Activated T-cell treated with anti-CD3 and anti-CD28 coated beads for 4 hours (primary cell): ENCODE measurements at places on chromosomes 13 and 19.

DNA sequence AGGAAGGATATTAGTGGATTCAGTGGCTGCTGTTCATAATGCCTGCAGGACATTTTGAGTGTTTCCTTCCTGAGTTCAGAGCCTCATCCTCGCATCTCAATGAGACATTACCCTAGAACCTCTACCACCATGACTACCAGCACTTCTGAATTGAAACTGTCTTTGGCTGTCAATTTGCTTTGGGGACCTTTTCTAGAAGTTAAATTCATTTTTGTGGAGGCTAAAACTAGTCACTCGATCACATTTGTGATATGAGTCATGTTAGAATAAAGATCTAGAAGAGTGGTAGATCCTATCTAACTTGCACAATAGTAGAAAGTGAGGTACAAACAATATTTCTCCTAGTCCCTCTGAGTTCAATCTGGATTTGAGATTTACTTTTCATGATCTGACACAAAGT is 124.9 kb downstream of the KCNRG start:
- no peak for DNase-seq

DNA sequence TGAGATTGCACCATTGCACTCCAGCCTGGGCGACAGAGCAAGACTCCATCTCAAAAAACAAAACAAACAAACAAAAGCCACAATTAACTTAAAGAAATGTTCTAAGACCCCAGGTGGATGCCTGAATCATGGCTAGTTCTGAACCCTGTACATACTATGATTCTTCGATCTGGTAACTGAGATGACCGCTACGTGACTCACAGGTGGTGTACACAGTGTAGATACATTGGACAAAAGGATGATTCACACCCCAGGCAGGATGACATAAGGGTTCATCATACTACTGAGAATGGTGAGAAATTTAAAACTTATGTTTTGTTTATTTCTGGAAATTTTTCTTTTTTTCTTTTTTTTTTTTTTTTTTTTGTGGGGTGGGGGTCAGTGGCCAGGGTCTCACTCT is 6.5 kb downstream of the ZNF426 start:
- no peak for DNase-seq

- no peak for DNase-seq
Observed at GRCh38 chr19:17114414-17114831, 38.8 kb downstream of the MYO9B start.

- DNase-seq: no peak
Observed at GRCh38 chr13:100597253-100597652, 8.7 kb upstream of the GGACT start.

DNA sequence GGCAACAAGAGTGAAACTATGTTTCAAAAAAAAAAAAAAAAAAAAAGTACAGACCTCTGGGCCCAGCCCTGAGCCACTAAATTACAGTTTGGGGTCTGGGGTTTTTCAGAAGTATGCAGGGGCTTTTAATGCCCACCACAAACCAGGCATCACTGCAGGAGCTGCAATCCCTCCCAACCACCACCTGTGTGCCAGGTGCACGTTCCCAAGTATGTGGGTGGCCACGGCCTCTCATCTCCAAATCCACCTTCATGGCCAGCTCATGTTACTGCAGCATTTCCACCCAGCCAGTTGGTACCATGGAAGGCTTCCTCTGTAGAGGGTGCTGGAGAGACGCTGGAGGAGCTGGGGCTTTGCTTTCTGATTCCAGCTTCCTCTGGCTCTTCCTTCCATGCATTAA is 26.5 kb downstream of the CEP89 start:
- no peak for DNase-seq

DNA sequence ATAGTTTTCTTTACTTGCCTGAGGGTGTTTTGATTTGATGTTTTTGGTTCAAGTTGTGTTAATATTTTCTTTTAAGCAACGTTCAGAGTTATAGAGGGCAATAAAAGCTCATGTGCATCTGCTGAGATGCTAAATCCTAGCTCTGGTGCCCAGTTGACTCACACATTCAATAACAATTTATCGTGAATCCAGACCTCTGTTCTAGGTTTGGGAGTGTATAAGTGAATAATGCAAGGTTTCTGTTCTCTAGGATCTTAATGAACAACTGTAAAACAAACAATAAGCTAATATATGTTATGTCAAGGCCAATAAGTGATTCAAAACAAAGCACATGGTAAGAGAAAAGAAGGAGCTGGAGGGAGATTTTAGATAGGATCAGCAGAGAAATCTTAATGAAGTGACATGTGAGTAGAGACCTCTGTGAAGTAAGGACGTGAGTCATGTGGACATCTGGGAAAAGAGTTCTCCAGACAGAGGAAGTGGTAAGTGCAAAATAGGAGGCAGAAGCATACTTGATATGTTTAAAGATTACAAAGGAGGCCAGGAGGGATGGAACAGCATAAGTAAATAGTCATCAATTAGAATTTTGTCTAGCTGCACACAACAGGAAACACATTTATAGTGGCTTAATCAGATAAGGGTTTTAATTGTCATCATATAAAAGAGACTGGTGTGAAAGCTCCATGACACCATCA is 278.5 kb upstream of the HTR2A start:
- DNase-seq: no peak

GRCh38 chr19:5951338-5951861 is 26.5 kb downstream of the RANBP3 start:
- no peak for DNase-seq

DNA sequence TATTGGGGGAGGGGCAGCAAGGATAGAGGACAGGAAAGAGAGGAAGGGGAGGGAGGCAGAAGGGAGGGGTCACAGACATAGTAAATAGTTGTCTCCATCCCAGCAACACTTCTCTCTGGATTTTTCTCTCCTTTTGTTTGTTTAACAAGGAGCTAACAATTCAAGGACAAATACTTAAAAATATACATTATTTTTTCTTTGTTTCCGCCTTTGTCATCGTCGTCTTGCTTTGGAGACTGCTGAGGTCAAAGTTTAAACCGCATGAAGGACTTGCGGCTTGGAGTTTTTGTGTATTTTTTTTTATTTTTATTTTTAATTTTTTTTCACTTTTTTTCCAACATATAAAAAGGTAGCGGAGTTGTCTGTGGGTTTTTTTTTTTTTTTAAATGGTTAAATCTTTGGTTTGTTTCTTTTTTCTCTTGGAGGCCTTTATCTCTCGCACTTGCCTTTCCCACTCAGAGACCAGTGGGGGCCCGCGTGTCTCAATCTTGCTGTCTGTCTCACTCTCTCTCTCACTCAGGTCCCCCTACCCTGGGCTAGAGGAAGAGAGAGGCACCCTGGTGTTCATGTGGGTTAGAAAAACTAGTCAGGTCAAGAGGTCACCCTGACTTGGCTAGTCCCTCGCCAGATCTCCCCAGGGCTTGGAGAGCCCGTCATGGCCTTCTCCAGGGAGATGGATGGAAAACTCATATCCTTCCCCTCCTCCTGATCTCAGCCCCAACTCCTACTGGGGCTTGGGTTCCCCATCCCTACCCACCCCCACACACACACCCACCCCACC is 11.0 kb downstream of the ZNF574 start:
- no peak for DNase-seq

GRCh38 chr13:43298816-43299215 is 275.4 kb downstream of the DNAJC15 start:
- no peak for DNase-seq

- DNase-seq: peak; percentile 94
Observed at GRCh38 chr19:55503502-55504251, 15.4 kb downstream of the SSC5D start.

- DNase-seq: peak; percentile 77
Observed at GRCh38 chr13:41465241-41465847, 8.0 kb downstream of the RGCC start.

DNA sequence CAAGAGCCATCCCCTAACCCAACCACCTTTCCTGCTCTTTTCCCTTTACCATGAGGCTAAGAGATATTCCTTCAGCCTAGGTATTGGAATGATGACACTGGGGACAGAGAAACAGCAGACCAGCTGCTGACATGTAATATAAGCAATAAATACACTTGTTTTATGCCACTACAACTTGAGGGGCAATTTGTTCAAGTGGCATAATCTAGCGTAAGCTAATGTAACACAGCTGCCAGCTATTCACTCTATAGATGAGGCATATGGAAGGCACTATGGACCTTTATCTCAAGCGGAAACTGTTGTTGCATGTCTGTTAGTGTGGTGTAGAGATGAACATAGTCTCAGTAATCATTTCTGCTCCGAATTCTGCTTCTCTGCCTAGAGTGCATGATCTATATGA is 111.1 kb downstream of the STARD13 start:
- no peak for DNase-seq

DNA sequence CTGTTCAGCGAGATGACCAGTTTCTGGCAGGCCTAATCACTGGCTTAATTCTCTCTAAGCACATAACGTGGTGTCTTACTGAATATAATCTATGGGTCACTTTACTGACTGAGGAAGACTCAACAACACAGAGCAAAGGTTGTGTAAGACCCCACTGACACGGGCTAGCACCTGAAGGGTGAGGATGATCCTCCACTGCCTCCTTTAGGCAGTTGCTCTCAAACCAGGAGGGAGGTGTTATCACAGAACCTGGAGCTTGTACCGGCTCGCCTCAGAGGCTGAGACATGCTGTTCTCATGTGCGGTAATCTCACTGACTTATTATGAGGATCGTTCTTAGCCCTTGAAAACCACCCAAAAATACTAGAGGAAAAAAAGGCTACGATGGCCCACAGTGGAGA is 28.3 kb downstream of the RCBTB2 start:
- DNase-seq: no peak

- no peak for DNase-seq
Observed at GRCh38 chr13:98171900-98172589, 5.0 kb downstream of the RNF113B start.

- DNase-seq: no peak
Observed at GRCh38 chr19:53874606-53874990, 6.9 kb downstream of the MYADM start.

GRCh38 chr13:33480561-33480960 is 195.0 kb upstream of the STARD13 start:
- no peak for DNase-seq

- DNase-seq: no peak
Observed at GRCh38 chr19:54011507-54012211, 20.2 kb downstream of the CACNG6 start.

DNA sequence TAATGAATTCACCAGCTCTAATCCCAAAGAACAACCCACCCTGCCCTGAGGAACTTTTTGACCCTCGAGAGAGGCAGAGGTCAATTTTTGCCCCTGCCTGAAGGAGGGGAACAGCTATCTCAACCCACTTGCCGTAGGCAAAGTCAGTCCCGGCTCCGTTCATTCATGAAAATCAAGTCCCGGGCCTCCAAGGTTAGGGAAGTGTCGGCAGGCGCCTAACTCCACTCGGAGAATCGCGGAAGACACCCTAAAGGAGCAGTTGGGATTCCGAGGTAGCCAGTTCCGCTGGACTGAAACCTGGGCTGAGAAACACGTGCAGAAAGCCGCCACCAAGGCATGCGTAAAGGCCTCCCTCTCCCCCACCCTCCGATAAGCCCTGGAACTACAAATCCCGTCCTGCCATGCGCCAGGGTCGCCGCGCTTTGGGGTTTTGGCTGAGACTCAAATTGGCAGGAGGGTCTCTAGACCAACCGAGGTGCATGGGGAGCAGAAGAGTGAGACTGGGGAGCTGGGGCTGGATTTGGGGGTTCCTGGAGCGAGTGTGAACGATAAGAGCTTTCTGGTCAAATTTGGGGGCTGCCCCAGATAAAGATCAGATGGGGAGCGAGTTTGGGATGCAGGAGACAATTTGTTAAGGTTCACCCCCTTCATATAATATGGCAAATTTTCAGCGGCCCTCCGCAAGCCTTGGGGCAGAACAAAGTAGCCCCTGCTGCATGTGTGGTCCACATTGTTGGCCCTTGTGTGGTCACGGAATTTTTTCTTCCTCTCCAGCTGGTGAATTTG is at the start of gene TNPO2:
Gene TNPO2, minus strand, starts transcription at position 292 of the 786 bp plus-strand sequence. CDS start 2,955 bp downstream, outside the sequence.
- peak; percentile 64 for DNase-seq

GRCh38 chr13:40230833-40231266 is 435.6 kb downstream of the FOXO1 start:
- no peak for DNase-seq

GRCh38 chr19:48683349-48683748 is 10.5 kb upstream of the NTN5 start:
- no peak for DNase-seq

DNA sequence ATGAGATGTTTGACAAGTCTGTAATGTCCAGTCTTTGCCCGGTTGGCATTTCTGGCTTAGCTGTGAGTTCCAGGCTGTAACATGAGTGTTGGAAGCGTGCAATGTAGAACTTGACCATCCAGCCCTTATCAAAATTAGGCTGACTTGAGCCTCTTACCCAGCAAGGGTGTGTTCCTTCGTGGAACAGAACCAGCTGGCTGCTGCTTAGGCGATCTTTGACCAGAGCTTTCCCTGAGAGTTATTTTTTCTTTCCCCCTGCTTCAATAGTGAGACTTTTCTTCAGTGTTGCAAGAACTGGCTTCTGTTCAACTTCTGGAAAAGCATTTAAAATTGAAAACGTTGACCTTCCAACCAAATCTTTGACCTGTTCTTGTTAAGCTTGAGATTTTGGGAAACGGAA is 6.5 kb downstream of the TNFSF13B start:
- DNase-seq: no peak

- no peak for DNase-seq
Observed at GRCh38 chr13:60074397-60074796, 89.3 kb downstream of the DIAPH3 start.

DNA sequence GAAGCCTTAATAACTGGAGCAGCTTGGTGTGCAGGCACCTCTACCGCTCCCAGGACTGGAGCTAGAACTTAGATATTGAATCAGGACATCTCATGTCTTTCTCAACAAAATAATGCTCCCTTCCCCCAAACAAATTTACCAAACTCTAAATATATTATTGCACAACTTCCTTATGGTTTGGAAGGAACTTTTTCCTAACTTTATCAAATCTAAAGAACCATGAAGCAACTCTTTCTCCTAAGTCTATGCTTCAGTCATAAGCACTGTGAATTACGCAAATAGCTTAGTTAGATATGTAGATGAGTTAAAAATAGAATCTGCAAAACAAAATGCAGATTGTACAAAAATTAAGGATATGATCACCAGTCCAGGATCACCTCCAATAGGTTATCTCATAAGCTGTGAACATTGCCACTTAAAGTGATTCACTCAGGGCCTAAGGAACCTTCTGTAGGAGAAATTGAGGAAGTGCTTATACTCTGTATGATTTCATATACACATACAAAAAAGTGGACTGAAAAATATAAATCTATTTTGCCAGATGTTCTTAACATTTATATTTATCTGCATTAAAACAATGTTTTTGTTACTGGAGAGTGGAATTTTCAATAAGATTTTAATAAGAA is 20.4 kb upstream of the MAB21L1 start:
- no peak for DNase-seq

GRCh38 chr19:17778251-17778967 is 16.5 kb upstream of the B3GNT3 start:
- no peak for DNase-seq

- no peak for DNase-seq
Observed at GRCh38 chr13:58238972-58239773, 607.6 kb downstream of the PCDH17 start.

- no peak for DNase-seq
Observed at GRCh38 chr19:13085666-13086065, 17.0 kb downstream of the LYL1 start.
